ENCODE measurements at places on chromosomes 4 and X. TPM values are rescaled to one million over a fixed set of nuclear protein-coding genes. Genes with fewer than 3 reads are reported as not detected.
A peak's percentile ranks its signal among the peaks of the same experiment; 100 is the strongest.

DNA sequence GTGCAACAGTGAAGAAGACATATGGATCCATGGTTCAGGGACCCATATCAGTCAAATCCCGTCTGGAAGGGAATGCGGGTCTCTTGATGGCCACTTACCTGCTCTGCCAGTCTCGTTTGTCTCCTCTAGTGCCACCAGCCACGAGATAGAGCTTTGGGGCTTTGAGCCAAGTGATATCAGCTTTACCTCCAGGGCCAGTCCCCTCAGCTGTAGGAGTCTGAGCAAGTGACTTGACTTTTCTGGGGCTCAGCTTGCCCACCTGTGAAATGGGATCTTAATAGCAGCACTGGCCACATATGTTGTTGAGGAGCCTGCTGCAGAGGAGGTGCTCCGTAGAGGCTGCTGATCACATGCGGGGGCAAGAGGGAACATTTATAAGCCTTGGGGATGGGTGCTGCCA is 1.2 kb downstream of the SLC2A9 start:
- ATAC-seq = no peak

- ATAC-seq = no peak
Measured at GRCh38 chrX:15204130-15204751, 65.6 kb downstream of the ASB9 start.

DNA sequence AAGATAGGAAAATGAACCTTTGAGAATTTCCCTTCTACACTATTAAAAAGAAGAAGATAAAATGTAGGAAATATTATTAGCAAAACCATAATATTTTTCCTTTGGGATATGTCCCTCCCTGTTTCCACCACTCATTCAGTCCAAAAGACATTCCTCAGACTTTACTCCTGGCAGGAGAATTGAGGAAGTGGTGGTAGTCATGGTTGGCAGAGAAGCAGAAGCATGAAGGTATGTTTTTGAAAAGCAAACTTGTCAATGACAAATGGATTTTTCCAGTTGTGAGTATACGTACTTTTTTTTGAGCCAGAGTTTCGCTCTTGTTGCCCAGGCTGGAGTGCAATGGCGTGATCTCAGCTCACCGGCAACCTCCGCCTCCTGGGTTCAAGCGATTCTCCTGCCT is 13.7 kb downstream of the STAG2 start:
- ATAC-seq = no peak

Gene MAGIX
- total RNA-seq = 4.7 TPM

DNA sequence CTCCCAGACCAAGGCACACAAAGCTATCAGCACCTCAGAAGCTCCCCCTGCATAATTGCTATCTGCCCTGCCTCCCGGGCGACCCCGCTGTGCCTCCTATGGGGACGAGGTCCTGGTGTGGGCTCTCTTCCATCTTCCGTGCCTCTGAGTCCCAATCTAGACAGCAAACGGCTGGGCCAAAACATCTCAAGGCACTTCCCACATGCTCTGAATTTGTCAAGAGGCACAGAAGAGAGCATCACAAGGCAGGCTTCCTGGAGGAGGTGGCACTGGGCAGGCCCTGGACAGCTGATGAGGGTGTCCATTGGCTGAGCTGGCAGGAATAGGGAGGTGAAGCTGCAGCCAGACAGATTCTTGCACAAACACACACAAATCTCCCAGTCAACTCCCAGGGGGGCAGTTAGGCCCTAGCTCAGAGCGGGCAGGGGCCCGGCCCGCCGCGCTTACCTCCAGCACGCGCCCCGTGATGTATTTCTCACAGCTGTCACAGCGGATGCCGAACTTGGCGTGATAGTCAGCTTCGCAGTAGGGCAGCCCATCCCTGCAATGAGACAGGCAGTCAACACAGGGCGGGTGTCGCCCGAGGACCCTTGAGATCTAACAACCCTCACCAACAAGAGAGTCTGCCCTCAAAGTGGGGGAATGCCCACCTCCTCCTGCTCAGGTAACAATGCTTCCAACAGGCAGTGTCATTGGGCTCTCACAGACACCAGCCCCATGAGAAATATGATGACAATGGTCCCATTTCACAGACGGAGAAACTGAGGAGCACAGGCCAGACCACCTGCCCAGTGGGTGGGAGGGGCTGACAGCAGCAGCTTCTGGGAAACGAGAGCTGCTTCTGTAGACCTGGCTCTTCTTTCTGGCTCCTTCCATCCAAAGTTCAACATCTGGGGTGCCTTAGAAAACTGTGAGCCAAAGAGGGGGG is 81.2 kb downstream of the ABLIM2 start:
- no peak for ATAC-seq

GRCh38 chr4:29756966-29757365 is 963.2 kb upstream of the PCDH7 start:
- no peak for ATAC-seq

Gene TBC1D14
- total RNA-seq = 48.1 TPM

DNA sequence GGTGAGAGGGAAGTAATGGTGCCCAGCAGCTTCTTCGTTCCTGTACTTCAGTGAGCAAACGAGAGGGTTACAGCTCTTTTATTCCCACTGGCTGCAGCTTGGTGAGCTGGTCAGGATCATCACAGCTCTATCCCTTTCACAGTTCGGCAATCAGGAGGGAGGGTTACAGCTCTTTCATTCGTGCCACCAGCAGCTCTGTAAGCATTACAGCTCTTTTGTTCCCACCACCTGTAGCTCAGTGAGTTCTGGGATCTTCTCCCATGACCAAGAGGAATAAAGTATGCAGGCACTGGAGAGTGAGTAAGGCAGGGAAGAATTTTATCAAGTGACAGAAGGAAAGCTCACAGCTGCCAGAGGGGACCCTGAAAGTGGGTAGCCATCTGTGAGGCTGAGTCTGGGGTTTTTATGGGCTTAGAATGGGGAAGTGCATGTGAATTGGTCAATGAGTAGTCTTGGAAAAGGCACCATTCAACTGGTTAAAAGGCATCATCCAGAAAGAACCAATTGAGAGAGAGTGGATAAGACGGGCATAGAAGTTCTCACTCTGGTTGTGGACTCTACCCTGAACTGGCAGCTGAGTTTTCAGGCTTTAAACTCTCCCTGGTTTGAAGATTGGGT is 123.7 kb downstream of the COX18 start:
- no peak for ATAC-seq

GRCh38 chrX:85619962-85620361 is 240.5 kb upstream of the POF1B start:
- no peak for ATAC-seq

GRCh38 chrX:98731821-98732220 is 1678.3 kb downstream of the PCDH19 start:
- ATAC-seq = no peak

Gene HTT
- total RNA-seq = 39.6 TPM

GRCh38 chr4:16418814-16419213 is 192.5 kb upstream of the TAPT1 start:
- ATAC-seq = peak; percentile 90

Gene P2RY10
- 0.60 TPM for total RNA-seq

Gene MAGEC1
- not detected for total RNA-seq

All from esophagus mucosa (tissue), 1 donor.